ENCODE measurements at places on chromosomes 11 and 22. TPM values are rescaled to one million over a fixed set of nuclear protein-coding genes. Genes with fewer than 3 reads are reported as not detected.

DNA sequence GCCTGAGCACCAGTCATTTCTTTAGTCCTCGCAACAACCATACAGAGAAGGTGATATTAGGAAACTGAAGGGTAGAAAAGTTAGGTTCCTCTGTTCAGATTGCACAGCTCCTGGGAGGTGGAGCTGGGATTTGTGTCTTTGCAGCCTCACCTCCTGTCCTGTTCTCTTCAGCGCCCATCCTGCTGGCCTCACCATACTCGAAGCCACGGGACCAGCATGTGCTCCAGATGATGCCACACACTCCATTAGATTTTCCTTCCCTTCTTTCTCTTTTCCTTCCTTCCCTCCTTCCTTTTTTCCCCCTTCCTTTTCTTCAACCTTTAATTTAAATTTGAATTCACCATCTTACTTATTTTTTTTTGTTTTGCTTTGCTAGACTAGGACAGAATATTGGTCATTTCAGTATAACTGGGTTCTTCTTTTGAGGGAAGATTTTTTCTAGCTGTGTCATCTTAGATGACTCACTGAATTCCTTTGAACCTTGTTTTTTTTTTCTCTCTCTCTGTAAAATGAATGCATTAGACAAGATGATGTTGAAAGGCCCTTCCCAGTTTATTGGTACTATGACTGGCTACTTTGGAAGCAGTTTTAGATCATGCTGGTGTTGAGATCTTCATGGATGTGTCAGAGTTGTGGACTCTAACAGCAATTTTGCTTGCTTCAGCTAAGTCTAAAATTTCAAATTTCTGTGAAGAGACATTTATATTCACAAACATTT lies 662.5 kb upstream of the TENM4 start:
- DNase-seq = no peak

- no peak for DNase-seq
These were observed 14.9 kb downstream of the SERPIND1 start for GRCh38 chr22:20788627-20789344.

- DNase-seq = no peak
These were observed 36.1 kb downstream of the LARGE1 start for GRCh38 chr22:33883961-33884808.

- DNase-seq = peak; percentile 71
These were observed 442 bp downstream of the PELI3 start for GRCh38 chr11:66467034-66467659.

GRCh38 chr11:100631316-100631715 lies 55.8 kb upstream of the ARHGAP42 start:
- DNase-seq = no peak

- no peak for DNase-seq
These were observed 135.4 kb downstream of the NCAM1 start for GRCh38 chr11:113096648-113097047.

GRCh38 chr11:71408826-71409225 lies 39.4 kb downstream of the DHCR7 start:
- no peak for DNase-seq

GRCh38 chr11:120612513-120613263 lies 101.1 kb downstream of the GRIK4 start:
- DNase-seq = peak; percentile 23

DNA sequence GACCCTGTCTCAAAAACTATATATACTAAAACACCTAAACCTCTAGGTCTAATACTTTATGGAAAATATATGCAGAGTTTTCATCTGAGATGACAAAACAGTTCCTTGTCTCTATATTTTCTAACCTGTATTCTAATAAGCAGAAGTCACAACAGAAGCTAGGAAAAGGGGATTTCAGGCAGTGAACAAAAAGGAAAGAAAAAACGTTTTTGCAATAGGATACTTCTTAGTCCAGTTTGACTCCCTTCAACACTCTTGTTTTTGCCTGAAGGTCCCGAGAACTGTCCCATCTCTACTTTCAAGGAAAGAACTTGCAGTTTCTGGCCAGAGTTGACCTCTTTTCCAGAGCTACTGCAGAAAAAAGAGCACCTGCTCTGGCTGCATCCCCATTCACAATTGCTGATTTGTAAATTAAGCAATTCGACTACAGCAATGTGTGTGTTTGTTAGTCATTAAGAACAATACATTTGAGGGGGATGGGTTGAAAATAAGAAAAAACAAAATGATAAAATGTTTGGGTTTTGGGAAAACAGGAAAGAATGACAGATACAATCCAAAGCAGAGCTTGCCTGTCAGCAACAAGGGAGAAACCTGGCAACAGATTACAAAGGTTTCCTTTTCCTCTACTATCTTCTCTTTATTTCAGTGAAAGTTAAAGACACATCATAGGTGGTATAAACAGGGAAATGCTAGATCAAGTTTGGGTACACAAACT lies 160.0 kb downstream of the FCHSD2 start:
- no peak for DNase-seq

- DNase-seq = no peak
These were observed 1.1 kb downstream of the HYOU1 start for GRCh38 chr11:119055901-119056300.

DNA sequence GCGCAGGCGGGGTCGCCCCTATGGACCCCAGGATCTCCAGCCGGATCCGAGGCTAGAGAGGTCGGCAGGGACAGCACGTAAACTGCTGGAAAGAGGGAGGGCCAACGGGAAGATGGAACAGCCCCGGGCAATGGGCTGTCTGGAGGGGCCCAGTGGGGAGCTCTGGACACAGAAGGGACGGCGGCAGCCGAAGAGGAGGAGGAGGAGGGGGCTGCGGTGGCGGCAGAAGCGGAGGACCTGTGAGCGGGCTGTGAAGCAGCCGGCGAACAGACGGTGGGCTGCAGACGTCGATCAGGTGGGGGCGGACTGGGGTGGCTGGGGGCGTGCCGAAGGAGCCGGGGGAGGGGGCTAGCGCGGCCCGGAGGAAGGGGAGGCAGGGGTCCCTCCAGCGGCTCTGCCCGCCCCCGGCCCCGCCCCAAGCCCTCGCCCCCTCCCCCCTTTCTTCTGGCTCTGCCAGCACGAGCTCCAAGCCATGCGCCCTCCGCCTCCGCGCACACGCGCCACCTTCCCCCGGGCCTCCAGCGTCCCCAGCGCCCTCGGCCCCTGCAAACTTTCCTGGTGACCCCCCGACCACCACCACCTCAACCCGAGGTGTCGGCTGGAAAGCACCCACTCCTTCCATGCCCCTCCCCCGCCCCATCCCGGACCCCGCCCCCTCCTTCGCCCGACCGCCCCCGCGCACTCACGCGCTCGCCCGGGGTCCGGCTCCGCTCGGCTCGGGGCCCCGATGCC lies 432 bp downstream of the TNKS1BP1 start:
- no peak for DNase-seq

DNA sequence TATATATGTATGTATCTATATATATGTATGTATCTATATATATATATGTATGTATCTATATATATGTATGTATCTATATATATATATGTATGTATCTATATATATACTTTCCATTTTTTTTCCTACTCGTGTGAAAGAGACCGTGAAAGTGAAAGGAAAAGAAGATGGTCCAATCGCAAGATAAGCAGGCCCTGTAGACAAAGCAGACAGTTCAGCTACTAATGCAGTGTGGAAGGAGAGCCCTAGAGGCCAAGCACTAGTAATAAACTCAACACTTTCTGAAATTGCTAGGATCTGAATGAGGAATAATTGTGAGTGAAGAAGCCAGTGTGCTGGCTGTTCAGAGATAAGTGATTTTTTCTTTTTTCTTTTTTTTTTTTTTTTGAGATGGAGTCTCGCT lies 47.2 kb downstream of the MCHR1 start:
- DNase-seq = no peak

DNA sequence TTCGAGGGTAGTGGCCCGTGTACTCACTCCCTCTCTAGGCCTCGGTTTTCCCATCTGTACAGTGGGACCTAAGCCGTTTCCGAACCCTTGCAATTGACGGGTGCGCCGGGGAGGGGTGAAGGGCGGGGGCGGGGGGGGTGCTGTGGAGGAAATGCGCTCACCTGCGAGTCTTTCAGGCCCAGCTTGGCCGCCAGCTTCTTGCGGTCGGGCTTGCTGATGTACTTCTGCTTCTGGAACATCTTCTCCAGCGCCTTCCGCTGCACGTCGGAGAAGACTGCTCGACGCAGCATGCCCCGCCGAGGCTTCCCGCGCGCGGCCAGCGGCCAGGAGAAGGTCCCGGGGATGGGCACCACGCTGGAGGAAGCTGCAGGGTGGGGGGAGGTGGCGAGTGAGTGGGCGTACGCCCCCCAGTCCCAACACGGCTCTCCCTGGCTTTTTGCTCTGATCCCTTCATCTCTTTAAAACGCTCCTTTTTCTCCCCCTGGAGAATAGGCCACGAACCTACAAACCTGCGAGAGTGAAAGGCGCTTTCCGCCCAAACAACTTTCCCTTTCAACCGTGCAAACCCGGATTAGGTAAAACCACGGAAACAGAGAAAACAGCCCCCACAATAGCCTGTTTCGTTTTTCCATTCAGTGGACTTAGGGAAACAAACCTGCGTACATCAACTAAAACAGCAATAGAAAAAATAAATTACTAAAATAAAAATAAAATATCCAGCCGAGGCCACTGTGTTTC lies 3.2 kb downstream of the DBX1 start:
- peak; percentile 71 for DNase-seq

GRCh38 chr22:37852418-37852817 lies 3.2 kb downstream of the EIF3L start:
- no peak for DNase-seq

DNA sequence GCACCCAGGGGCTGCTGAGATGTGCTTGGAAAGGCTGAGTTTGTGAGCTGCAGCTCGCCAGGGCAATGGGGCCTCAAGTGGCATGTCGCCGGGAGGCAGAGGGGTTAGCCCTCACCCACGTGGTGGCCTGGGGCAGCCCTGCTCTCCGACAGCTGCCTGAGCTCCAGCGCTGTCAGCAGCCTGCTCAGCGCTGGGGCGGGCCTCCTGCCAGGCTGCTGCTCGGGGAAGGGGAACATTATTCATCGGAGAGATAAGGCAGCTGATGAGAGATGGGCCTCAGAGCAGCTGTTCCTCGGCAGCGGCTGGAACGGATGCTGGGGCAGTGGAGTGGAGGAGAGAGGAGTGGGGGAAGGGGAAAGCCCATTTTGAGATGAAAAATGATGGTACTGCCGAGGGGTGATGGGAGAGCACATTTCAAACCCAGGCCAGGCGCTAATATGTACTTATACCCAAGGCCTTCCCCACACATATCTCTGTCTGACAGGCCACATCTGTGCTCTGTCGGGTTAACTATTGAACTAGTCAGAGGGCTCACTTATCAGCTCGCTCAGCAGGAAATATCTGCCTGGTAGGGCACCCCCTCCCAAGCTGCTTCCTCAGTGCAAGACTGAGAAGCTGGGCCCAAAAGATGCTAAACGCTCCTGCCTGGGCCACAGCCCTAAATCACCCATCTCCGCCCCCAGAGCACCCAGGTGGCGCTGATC lies 79.5 kb downstream of the TIMP3 start:
- DNase-seq = peak; percentile 25

- no peak for DNase-seq
These were observed 134.5 kb upstream of the NAV2 start for GRCh38 chr11:19577976-19578619.

Gene MUC5AC
- total RNA-seq = not detected

Gene AIFM3
- total RNA-seq = 2.2 TPM

Gene AQP11
- 0.55 TPM for total RNA-seq

Gene OR2AG2
- not detected for total RNA-seq

Measured in natural killer cell (primary cell).